ENCODE measurements at places on chromosomes 2 and 18. TPM values are rescaled to one million over a fixed set of nuclear protein-coding genes. Genes with fewer than 3 reads are reported as not detected.

DNA sequence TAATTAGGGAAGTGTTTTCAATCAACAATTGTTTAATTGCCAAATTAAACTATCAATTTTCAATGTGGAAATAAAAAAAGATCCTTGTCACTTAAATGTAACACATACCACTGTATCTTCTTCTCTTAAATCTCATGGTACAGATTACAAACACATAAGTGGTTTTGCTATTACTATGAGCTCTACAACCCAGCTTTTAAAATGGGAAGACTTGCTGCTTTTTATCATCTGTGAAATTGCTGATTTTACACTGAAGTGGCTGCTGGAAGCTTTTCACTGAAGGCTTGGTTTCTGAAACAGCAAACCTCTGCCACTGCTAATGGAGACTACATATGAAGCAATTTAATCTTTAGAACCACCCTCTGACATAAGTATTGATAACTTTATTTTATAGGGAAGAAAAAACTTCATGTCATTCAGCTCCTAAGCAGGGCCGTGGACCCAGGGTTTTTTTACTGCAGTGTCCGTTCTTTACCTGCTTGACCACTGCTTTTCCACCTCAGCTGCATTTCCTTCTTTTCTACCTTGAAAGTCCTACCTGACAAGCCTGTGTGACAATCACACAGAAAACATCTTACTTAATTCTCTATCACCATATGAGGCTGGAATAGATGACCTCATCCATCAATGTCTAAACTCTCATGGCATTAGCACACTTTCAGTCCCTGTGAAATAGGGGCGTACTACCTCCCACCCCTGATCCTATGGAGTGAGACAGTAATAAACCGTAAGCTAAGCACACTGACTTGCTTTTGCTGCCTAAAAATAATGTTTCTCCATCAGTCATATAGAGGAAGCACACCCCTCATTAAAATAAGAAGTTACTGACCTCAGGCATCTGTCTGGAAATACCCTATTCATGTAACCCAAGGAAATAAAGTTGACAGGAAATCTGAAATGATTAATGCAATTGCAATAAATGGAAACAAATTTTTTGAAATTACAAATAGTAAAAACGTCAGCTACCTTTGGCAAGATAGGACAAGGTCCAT, 19.2 kb upstream of the SLC8A1 start:
- no peak overlapping the region for H3K4me3 ChIP-seq
- no peak overlapping the region for H3K27ac ChIP-seq
- no peaks in the 10 kb centered on the region for H3K36me3 ChIP-seq
- 0 out of 2 replicates have a peak, but pooled peaks cover 2% of the 10 kb centered on the region for H3K27me3 ChIP-seq
- no peak for DNase-seq

- DNase-seq = no peak
- H3K4me3 ChIP-seq = no peak overlapping the region
- no peaks in the 10 kb centered on the region for H3K4me1 ChIP-seq
- no peaks in the 10 kb centered on the region for H3K27me3 ChIP-seq
Measured at GRCh38 chr18:80175451-80176204, 66.6 kb downstream of the ADNP2 start.

- no peak overlapping the region for H3K4me3 ChIP-seq
- H3K36me3 ChIP-seq = no peaks in the 10 kb centered on the region
- no peaks in the 10 kb centered on the region for H3K27me3 ChIP-seq
- no peaks in the 10 kb centered on the region for H3K4me1 ChIP-seq
- no peak for DNase-seq
- no peak overlapping the region for H3K27ac ChIP-seq
Measured at GRCh38 chr2:5373200-5373599, 319.0 kb upstream of the SOX11 start.

DNA sequence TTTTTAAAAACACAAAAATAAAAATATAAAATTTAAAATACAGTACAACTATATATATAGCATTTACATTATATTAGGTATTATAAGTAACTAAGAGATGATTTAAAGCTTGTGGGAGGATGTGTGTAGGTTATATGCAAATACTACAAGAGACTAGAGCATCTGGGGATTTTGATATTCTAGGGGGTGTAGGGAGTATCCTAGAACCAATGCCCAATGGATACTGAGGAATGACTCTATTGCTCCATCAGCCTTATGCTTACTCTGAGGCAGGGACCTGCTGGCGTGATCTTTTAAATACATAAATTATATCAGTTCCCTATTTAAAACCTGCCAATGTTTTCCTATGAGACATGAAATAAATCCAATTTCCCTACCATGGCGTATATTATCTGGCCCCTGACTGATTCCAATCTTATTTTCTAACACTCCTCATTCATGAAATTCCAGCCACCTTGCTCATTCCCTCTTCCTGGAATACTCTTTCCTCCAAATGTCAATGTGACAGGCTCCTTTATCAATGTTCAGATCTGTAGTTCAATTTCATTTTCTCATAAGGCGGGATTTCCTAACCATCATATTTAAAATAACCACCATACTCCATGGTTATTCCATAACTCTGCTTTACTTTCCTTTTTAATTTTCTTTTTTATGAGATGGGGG, 22.2 kb downstream of the SP3 start:
- H3K4me1 ChIP-seq = peaks cover 74% of the 10 kb centered on the region
- H3K27ac ChIP-seq = no peak overlapping the region
- DNase-seq = no peak
- peaks cover 5% of the 10 kb centered on the region for H3K36me3 ChIP-seq

FOXI3 gene
- not detected for total RNA-seq

- H3K27ac ChIP-seq = no peak overlapping the region
- peaks cover 26% of the 10 kb centered on the region for H3K4me1 ChIP-seq
- no peaks in the 10 kb centered on the region for H3K36me3 ChIP-seq
- H3K27me3 ChIP-seq = no peaks in the 10 kb centered on the region
- no peak for DNase-seq
- no peak overlapping the region for H3K4me3 ChIP-seq
Measured at GRCh38 chr2:72827966-72828646, 2.3 kb upstream of the EXOC6B start.

DNA sequence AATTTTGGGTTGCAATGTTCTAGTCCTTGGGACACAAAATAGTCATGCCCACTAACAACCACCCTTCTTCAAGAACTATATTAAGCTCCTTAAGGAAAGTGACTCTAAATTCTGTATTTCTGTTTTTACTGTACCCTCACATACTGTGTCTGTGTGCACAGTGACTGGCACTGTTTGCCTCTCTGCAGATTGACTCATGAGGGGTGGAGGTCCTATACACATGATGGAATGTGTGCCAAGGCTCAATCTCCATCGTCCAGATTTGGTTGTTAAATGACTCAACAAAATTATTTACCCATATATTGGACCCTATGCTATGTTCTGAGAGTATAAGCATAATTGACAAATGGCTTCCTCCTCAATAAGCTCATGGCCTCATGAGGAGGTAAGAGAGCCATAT, 126.6 kb upstream of the CWC22 start:
- no peak for DNase-seq
- no peaks in the 10 kb centered on the region for H3K36me3 ChIP-seq
- H3K27ac ChIP-seq = no peak overlapping the region
- no peaks in the 10 kb centered on the region for H3K27me3 ChIP-seq
- no peak overlapping the region for H3K4me3 ChIP-seq
- H3K4me1 ChIP-seq = peaks cover 8% of the 10 kb centered on the region

DNA sequence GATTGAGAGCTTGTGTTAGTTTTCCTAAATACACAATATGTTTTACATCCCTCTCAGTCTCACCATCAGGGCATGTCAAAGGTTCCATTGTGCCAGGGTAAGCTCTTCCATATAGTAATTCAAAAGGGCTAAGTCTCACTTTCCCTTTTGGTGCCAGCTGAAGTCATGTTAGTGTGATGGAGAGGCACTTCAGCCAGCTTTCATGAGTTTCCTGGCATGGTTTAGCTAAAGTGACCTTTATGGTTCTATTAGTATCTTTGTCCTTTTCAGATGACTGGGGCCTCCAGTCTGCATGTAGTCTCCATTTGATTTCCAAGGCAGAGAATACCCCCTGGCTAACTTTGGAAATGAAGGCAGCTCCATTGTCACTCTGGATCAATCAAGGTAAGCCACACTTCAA, 27.2 kb downstream of the NAT8 start:
- no peak overlapping the region for H3K27ac ChIP-seq
- no peaks in the 10 kb centered on the region for H3K27me3 ChIP-seq
- no peaks in the 10 kb centered on the region for H3K4me1 ChIP-seq
- H3K4me3 ChIP-seq = no peak overlapping the region

GULP1 gene
- 76.0 TPM for total RNA-seq

DNA sequence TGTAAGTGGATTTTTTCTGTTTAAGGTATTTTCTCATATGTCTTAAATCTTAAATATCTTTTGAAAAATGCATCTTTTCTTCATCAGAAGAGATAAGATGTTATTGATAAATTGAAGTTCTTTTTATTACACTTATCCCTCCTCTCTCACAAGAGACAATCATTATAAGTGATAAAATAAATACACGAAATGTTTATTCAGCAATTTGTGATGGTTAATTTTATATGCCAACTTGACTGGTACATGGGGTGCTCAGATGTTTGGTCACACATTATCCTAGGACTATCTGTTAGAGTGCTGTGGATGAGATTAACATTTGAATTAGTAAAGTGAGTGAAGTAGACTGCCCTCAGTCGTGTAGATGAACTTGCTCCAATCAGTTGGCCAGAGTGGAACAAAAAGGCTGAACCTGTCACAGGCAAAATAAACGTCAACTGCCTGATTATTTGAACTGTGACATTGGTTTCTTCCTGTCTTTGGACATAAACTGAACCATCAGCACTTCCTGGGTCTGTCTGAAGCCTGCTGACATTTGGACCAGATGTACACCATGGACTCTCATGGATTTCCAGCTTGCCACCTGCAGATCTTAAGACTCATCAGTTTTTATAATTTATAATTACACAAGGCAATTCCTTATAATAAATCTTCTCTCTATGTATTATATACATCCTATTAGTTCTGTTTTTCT, 1126.7 kb downstream of the LRP1B start:
- H3K4me3 ChIP-seq = no peak overlapping the region
- no peak for DNase-seq
- no peaks in the 10 kb centered on the region for H3K36me3 ChIP-seq
- H3K27ac ChIP-seq = no peak overlapping the region
- H3K27me3 ChIP-seq = no peaks in the 10 kb centered on the region

TTL gene
- 58.7 TPM for total RNA-seq
